ENCODE measurements at places on chromosomes 7 and 10.

DNA sequence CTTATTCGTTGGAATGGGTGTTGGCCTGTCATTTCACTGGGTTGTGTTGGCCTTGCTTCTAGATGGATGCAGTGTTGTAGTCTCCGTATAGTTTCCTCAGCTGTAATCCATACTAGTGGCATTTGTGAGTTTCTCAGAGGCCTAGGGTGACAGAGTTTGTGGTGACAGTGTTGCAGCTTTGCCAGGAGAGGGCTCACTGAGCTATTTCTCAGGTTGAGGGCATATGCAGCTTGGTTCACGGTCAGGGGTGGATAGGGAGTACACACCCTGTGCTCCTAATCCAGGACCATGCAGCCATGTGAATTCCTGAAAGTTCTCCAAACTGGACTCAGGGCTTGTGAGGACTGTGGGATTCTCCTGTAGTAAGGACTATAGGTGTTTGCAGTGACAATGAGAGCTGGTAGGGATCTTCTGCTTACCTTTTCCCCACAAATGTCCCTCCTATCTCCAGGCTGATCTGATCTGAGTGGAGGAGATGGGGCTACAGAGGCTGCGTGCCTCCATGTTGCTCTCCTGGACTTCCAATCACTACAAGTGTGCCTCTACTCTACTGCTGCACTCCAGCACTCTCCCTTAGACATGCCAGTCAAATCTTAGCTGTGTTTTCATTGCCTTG is 229.0 kb downstream of the STK31 start:
- peak; percentile 51 for DNase-seq

DNA sequence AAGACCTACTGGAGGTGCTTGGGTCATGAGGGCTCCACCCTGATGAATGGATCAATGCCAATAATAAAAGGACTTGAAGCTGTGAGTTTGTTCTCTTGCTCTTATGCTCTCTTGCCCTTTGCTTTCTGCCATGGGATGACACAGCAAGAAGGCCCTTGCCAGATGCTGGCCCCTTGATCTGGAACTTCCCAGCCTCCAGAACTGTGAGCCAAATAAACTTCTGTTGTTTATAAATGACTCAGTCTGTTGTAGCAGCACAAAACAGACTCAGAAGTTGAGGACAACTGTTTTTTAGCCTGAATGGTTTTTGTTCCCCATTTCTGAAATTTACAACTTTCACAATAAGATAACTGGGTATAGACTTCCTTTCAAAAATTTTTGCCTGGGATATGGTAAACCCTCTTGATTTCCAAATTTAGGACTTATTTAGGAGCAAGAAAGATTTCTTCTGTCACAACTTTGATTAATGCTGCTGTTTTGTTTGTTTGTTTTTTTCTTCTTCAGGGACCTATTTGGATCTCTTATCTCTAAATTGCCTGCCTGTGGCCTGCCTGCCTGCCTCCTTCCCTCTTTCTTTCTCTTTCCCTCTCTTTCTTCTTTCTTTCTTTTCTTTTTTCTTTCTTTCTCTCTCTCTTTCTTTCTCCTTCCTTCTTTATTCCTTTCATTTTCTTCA is 12.1 kb downstream of the ENTPD1 start:
- DNase-seq: no peak

GRCh38 chr10:126508535-126509040 is 120.3 kb upstream of the ADAM12 start:
- DNase-seq: peak; percentile 12

GRCh38 chr10:71025535-71025934 is 137.2 kb upstream of the PCBD1 start:
- DNase-seq: no peak

GRCh38 chr10:92830478-92831389 is 17.6 kb upstream of the EXOC6 start:
- DNase-seq: no peak

DNA sequence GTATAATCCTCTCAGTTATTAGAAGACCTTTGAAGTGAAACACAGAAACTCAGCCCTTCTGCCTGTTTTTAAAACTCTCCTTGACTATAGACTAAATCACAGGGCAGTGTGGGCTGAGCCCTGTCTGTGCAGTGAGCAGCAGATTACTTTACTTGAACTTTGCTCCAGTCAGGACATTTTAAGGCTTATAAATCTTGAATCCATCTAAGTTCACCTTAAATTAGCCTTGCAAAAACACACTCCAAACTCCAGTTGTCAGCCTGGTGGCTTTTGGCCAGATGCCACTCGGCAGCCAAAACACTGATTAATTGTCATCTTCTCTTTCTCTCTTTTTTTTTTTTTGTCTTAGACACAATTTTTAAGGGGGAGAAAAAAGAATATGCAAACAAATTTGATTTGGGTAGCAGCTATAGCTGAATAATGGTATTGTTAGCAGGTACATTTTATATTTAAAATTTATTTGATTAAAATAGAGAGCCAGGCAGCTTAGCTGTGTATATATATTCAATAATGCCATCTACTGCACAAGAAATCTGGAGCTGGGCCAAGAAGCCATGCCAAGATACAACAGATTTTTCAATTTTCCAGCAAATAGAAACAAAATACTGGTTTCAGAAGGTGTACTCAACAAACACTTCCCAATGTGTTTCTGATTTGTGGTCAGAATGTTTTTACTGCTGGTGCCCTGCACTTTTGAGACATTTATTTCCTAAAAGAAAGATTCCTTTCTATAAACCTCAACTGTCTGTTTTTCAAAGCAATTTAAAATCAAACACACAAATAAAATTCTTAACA is 247.7 kb downstream of the TFEC start:
- DNase-seq: peak; percentile 9
